ENCODE measurements at places on chromosomes 1 and 21.

- DNase-seq, result no peak
These were observed 8.2 kb downstream of the LMNA start for GRCh38 chr1:156122519-156123355.

- no peak for DNase-seq
These were observed 45.1 kb downstream of the SCCPDH start for GRCh38 chr1:246769306-246769705.

DNA sequence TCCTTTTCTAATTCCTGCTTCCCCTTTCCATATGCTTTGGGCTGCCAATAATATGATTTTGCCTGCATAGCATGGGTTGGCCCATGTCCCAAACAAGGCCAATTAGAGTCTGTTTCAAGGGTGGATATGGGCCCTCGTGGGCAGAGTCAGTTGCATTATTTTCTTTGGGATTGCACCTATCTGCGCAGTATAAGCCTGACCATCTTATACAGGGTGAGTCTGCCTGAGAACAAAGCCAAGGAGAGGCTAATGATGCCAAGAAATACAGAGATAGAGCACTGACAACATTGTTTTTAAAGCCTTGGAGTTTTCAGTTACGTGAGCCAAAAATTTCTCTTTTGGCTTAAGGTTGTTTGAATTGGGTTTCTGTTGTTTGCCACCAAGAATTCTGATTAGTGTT lies 18.6 kb downstream of the OVAAL start:
- no peak for DNase-seq

GRCh38 chr1:244759158-244759557 lies 76.3 kb upstream of the COX20 start:
- no peak for DNase-seq

DNA sequence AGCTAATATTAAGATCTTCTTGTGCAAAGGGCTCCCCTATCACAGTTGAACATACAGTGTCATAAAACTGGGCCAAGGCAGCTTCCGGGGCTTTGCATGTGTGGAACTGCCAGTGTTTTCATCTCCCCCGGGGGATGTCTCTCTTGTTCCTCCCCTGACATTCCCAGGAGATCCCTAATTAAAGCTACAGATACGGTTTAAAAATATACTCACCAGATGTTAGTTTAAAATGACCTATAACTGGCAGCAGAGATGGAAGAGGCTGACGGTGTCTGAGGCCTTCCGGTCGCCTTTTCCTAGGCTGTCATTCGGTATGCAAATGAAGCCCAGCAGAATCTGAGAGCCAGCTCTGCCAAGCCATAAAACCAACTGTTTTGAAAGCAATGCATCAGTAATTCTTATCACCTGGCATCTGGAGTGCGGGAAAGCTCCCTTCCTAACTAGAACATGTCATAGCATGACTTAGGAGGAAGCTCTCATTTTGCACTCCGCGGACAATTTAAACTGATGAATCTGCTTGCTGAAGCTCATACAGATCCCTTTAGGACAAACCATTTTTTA lies 436.5 kb upstream of the VAMP3 start:
- no peak for DNase-seq

GRCh38 chr21:39116761-39117439 lies 66.4 kb downstream of the PSMG1 start:
- DNase-seq, result no peak

DNA sequence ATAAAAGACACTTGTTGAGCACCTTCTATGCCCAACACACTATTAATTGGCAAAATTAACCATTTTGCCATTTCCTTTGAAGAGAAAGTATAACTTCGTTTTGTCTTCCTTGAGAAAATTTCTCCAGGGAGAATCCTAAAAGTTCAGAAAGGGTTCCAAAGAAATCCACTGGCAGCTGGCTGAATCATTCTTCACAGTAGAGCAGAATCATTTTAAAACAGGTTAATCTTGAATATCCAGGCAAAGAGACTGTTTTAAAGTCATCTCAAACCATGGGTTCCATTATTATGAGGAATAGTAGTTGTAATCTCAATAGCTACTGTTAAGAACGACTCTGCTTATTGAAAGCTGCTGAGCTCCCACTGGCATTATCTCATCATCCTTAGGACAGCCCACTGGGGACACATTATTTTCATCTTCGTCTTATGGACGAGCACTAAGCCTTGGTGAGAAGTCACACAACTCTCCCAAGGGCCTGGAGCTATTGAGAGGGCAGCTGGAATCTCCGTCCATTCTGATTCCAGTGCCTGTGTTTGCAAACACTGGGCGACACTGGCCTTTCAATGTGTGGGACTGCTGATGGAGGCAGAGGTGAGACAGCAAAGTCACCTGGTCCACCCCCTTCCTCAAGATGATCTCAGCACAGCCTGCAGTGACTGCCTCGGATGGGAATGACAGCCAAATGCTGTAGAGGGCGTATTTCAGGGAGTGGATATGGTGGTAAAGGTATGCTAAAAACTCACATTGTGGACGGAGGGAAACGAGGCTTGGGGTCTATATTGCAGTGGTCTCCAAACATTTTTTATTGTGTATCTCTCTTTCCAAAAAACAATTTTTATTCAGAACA lies 15.3 kb upstream of the PGBD5 start:
- DNase-seq, result no peak

GRCh38 chr1:226002667-226003501 lies 3.7 kb upstream of the SDE2 start:
- no peak for DNase-seq

DNA sequence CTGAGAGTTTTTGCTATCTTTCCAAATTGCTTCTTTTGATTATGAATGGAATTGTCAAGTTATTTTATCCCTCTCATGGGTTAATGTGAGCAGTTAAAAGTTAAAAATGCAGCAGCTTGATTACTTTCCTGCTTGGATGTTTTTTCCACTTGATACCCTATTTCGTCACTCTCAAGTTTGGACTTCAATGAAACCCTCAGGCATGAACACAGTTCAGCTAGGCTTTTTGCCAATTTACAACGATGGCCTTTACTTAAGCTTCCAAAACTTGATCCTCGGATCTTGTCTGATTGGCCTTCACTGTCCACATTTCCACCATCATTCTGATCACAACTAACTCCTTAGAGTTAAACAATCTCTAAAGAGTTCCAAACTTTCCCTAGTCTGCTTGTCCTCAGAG lies 752.4 kb upstream of the PRMT6 start:
- DNase-seq, result no peak

- no peak for DNase-seq
These were observed 34.0 kb upstream of the SAMD13 start for GRCh38 chr1:84267476-84267875.
